NCI-H2107 (cell line): ENCODE measurements at places on chromosomes 11 and 22.

GRCh38 chr11:86162239-86162638 is 82.3 kb upstream of the EED start:
- no peak for DNase-seq

DNA sequence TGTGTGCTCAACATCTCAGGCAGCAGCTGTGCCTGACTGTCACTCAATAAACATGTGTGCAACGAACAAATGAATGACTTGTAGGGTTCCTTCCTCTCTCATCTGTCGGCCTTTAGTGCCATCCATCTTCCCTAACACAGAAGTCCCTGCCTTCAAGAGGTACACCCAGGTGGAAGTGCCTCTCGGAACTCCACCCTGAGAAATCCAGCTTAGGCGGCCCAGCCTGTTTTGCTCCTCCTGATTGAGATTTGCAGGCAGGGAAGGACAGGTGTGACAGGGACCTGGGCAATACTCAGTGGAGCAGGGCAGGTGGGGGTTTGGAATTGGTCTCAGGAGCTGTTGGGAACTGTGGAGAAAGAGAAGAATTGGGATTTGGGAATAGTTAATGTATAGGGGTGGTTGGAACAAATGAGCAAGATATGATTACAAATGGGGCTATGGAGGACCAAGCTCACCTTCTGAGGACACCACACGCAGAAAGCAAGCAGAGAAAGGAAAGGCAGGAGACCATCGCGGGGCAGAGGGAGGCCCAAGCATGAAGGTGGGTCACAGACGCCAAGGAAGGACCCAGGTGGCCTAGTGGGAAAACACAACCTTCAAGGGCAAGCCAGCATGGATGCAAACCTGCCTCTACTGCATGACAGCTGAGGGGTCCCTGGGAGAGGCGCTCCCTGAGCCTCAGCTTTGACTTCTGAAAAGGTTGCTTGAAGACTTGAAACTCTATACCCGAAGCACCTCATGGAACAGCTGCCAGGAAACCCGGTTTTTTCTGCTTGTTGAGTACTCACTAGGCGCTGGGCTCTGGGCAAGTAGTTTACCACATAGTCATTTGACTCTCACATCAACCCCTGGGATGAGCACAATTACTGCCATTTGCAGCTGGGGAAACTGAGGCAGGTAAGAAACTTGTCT is 40.9 kb upstream of the ANO1 start:
- DNase-seq: no peak

DNA sequence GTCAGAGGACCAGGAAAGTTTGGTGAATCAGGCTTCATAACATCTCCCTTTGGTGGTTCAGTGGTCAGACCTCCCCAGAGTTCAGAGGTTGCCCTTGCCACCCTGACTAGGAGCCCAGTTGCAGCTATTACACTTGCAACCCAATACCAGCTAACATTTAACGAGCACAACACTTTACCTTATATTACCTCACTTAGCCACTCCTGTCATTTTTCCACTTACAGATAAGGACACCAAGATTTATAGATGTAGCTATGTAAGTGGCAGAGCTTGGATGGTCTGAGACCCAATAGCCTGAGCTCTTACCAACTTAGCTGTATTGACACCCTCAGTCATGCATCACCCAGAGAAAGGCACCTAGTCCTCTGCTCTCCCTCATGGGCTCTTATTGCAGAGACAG is 234.7 kb downstream of the INSC start:
- no peak for DNase-seq

GRCh38 chr22:24146194-24146616 is 35.1 kb upstream of the SUSD2 start:
- DNase-seq: no peak

DNA sequence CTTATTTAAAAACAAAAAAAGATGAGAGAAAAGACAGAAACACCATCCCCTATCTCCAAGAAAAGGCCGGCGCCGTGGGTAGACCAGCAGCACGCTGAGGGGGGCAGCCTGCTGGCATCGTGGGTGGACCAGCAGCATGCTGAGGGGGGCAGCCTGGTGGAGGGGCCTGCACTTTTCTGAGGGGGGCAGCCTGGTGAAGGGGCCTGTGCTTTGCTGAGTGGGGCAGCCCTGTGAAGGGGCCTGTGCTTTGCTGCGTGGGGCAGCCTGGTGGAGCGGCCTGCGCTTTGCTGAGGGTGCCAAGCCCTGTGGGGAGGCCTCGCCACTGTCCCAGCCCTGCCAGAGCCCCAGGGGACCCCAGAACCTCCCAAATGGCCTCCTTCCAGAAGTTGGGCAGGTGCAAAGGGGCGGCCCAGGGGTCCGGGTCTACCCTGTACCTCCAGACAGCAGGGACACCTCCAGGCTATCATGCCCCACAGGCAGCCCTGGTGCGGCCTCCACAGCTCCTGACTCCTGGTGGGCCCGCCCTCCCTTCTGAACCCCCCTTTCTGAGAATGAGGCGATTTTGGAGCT is 1185.7 kb downstream of the BRD1 start:
- no peak for DNase-seq

GRCh38 chr22:37431366-37431765 is 4.1 kb upstream of the ELFN2 start:
- no peak for DNase-seq

DNA sequence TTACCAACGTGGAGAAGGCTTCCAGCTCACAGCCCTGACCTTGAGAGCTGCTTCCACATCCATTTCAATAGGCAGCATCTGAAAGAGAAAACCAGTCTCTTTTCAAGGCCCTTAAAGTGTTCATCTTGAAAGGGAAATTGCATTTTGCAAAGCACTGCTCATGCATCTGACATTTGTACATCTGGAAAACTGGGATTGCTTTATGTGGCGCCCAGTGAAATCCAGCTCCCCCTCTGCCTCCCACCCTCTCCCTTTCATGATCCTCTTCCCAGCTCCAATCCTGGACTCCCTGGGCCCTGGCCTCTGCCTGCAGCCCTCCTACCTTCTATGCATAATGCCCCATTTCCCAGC is 17.4 kb downstream of the TP53AIP1 start:
- DNase-seq: no peak

DNA sequence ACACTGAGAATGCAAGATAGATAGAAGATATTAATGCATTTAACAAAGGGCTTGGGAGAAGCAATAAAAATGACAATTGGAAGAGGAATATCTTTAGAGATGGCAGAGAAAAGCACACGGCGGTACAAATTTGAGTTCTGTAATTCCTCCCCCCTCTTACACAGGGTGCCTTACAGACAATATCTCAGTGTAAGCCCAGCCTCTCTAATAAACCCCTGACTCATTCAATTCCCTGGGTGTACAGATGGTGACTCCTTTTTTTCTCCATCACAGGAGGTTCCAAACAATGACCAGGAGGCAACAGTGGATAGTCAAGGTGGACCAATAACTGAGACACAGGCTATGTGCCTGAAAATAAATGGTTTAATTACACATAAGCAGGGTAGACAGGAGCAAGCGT is 598.6 kb downstream of the OPCML start:
- DNase-seq: no peak

- no peak for DNase-seq
Observed at GRCh38 chr11:34653851-34654482, 33.1 kb downstream of the EHF start.

DNA sequence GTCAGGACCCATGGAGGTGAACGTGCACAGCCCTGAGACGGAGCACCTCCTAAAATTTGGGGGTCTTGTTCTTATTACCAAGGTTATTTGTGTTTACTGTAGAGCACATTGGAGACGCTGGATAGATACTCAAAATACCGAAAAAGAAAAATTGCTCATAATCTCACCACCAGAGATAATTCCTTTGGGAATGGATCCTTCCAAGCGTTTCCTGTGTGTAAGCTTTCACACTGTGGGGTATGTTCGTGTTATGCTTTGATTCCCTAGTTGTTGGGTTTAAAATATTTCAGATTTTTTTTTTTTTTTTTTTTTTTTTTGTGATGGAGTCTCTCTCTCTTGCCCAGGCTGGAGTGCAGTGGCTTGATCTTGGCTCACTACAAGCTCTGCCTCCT is 14.1 kb upstream of the MRGPRD start:
- no peak for DNase-seq

DNA sequence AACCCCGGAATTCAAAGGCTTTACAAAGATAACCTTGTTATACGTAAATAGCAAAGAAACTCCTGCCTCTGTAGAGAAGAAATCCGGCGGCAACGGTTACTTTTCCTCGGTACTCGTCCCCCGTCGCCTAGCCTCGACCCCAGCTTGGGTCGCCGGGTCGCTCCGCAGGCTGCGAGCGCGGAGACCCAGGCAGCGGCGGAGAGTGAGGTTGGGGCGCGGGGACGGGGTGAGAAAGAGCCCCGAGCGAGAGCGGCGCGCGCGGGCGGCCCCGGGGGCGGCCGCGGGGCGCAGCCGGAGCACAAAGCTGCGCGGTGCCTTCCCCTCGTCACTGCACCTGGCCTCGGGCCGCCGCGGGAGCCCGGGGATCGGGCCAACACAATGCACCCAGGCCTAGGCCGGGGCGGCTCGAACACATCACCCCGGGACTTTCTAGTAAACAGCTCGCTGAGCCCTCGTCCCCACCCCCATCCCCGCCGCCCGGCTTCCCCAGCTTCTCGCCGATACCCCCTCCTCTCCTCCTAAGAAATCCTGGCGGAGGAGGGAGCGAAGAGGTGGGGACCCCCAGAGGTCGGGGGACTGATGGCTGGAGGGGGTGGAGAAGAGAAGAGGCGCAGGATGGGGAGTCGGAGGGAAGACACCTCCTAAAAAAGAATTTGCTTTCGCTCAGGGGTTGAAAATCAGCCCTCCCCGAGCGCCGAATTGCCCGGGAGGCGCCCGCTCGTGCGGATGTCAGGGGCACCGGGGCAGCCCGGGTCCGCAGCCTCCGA is 845 bp downstream of the MPPED2 start:
- DNase-seq: no peak

DNA sequence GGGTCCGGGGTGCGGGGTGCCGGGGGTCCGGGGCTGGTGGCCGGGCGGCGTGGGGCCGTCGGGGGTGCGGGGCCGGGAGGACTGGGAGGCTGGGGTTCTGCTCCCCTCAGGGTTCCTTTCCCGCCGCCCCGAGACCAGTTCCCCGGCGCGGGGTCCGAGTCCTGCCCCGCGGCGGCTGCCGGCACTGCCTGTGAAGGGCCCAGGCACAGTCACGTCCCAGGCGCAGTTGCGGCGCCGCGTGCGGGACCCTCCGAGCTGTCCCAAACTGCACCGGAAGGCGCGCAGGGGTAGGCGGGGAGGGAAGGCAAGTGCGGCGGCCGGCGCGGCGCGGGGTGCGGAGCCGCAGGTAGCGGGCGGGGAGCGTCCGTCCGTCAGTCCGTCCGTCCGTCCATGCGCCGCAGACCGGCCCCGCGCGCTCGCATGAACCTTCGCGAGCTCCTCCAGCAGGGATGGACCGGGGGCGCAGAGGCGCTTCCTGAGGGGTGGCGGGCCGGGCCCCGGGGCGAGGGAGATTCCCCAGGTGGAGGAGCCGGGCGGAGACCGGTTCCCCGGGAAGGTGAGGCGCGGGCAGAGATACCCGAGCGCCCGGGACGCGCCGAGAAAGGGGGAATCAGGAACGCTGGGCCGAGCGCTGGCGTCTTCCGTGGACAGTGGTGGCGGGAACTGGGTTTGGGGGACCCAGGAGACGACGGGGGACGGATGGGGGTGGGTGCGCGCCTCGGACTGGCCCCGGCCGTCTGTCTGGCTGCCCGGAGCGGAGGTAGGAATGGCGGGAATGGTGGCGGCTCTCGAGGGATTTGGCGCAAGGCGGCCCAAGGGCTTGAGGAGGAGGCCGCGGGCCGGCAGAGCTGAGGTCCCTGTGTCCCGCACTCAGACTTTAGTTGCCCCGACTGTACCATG is 3.1 kb upstream of the ADORA2A start:
- DNase-seq: no peak

- DNase-seq: no peak
Observed at GRCh38 chr11:9057007-9057406, 34.4 kb downstream of the SCUBE2 start.

DNA sequence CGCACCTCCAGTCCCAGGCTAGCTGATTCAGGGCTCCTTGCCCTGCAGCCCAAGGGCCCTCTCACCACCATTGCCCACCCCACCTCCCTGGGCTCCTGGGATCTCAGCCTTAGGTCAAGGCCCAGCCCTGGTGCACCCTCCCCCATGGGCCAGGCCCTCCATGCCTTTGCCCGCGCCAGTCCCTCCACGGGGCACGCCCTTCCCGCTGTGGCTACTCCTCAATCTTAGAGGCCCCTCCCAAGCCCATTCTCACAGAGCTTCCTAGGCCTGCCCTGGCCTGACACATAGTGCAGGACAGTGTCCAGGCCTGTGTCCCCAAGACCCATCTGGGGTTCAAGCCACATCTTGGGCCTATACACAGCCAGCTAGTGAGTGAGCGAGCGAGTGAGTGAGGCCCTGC is 6.9 kb downstream of the GP1BB start:
- no peak for DNase-seq
